ENCODE measurements at places on chromosomes 1 and 21. TPM values are rescaled to one million over a fixed set of nuclear protein-coding genes. Genes with fewer than 3 reads are reported as not detected.

DNA sequence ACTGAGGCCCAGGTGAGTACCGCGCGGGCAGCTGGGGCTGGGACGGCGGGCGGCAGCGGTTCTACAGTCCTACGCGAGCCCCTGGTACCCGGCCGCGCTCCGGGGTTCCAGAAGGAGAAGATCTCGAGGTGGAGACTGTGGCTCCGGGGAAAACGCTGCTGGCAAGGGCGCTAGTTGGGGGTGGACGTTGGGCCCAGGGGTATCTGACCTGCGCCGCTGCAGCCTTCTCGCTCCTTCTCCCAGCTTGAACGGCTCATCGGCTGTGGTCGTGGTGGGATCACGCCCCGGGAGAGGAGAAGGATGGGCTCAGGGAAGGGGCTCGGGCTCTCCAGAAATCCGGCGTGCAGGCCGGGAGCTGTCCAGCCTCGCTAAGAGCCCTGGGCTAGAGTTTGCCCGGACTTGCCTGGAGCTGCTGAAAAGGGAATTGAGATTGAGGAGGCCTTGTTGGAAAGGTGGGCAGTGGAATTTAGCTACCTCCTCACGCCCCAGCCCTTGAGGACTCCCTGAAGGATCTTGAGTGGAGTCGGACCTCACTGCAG lies 1.1 kb upstream of the POU3F1 start:
- H3K36me3 ChIP-seq: no peaks in the 10 kb centered on the region
- no peak overlapping the region for H3K4me3 ChIP-seq
- peaks cover 72% of the 10 kb centered on the region for H3K27me3 ChIP-seq
- DNase-seq: no peak
- H3K27ac ChIP-seq: no peak overlapping the region
- peaks cover 14% of the 10 kb centered on the region for H3K4me1 ChIP-seq

- no peaks in the 10 kb centered on the region for H3K36me3 ChIP-seq
- DNase-seq: peak; percentile 41
- H3K27ac ChIP-seq: peak overlapping the region; percentile 64
- no peaks in the 10 kb centered on the region for H3K27me3 ChIP-seq
- no peak overlapping the region for H3K4me3 ChIP-seq
Measured at GRCh38 chr1:39852214-39852791, 31.0 kb downstream of the TRIT1 start.

DNA sequence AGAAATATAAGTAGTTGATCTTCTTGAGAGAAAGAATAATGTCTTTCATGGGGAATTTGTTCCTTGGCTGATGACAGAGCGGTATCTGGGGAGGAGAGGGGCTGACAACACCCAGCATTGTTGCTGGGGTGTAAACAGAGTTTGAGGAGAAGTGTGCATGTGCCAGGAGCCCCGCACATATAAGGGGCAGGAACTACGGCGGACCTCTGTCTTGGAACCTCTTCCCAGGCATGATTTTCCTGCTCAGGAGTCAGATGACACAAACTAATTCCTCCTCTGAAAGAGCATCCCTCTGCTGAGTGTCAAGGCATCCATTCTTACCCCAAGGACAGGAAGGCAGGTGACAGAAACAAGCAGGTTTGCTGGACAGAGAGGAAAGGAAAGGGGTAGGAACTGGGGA lies 119.1 kb downstream of the TPTE start:
- no peak overlapping the region for H3K4me3 ChIP-seq
- H3K4me1 ChIP-seq: no peaks in the 10 kb centered on the region
- no peak overlapping the region for H3K27ac ChIP-seq
- no peak for DNase-seq

DNA sequence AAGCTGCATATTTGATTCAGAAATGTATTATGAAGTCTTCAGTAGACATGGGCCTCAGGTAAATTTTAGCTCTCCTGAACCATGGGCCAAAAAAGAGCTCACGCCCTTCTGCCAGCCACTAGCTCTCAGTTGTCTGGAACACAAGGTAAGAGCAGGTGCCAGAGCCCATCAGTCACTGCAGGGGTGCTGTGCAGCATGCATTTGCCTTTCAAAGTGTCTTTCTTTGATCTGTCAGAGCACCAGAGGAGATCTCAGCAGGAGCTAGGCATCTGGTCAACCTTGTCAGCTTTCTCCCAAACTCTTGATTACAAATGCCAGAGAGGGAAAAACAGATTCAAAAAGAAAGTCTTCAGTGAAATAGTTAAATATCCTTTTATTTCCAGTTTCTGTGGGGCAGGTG lies 332.3 kb downstream of the COL11A1 start:
- H3K36me3 ChIP-seq: no peaks in the 10 kb centered on the region
- no peaks in the 10 kb centered on the region for H3K27me3 ChIP-seq

- peaks cover 8% of the 10 kb centered on the region for H3K4me1 ChIP-seq
- no peak overlapping the region for H3K27ac ChIP-seq
- H3K4me3 ChIP-seq: no peak overlapping the region
Measured at GRCh38 chr1:15433471-15433870, 4.8 kb upstream of the CTRC start.

DNA sequence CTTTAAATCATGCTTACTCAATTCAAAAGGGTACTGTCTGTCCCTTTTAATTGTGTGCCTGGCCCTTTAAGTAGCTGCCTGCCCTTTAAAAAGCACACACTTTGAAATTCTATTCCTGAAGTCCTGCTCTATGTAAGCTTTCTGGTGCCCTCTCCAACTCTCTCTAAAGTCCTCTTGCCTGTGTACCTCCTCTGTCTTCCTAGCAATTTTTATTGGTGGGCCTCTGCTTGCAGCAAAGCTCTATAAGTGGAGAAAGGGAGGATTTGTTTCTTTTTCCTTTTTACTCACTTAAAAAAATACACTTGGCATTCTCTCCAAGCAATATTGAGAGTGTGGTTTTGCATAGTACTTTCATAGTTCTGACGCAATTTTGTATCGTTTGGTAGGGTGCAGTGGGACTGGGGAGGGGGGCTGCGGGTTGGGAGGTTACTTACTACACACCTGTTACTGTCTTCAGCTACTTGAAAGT lies 135.4 kb downstream of the LMO4 start:
- no peaks in the 10 kb centered on the region for H3K36me3 ChIP-seq
- no peaks in the 10 kb centered on the region for H3K27me3 ChIP-seq
- H3K4me1 ChIP-seq: no peaks in the 10 kb centered on the region
- no peak overlapping the region for H3K27ac ChIP-seq

DNA sequence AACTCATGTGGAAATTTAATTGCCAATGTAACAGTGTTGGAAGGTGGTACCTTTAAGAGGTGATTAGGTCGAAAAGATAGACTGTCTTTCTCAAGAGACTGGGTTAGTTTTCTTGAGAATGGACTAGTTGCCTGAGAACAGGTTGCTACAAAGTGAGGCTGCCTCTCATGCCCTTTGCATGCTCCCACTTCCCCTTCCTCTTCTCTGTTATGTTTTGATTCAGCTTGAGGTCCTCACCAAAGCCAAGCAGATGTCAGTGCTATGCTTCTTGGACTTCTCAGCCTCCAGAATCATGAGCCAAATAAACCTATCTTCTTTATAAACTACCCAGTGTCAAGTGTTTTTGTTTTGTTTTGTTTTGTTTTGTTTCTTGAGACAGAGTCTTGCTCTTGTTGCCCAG lies 187.0 kb upstream of the RUNX1 start:
- no peaks in the 10 kb centered on the region for H3K27me3 ChIP-seq
- no peak overlapping the region for H3K27ac ChIP-seq
- no peak overlapping the region for H3K4me3 ChIP-seq
- H3K36me3 ChIP-seq: no peaks in the 10 kb centered on the region
- H3K4me1 ChIP-seq: no peaks in the 10 kb centered on the region
- DNase-seq: no peak

- peaks cover 4% of the 10 kb centered on the region for H3K4me1 ChIP-seq
- H3K4me3 ChIP-seq: no peak overlapping the region
- no peaks in the 10 kb centered on the region for H3K27me3 ChIP-seq
- no peak for DNase-seq
- H3K36me3 ChIP-seq: no peaks in the 10 kb centered on the region
Measured at GRCh38 chr1:201622353-201622752, 83.4 kb downstream of the NAV1 start.

DNA sequence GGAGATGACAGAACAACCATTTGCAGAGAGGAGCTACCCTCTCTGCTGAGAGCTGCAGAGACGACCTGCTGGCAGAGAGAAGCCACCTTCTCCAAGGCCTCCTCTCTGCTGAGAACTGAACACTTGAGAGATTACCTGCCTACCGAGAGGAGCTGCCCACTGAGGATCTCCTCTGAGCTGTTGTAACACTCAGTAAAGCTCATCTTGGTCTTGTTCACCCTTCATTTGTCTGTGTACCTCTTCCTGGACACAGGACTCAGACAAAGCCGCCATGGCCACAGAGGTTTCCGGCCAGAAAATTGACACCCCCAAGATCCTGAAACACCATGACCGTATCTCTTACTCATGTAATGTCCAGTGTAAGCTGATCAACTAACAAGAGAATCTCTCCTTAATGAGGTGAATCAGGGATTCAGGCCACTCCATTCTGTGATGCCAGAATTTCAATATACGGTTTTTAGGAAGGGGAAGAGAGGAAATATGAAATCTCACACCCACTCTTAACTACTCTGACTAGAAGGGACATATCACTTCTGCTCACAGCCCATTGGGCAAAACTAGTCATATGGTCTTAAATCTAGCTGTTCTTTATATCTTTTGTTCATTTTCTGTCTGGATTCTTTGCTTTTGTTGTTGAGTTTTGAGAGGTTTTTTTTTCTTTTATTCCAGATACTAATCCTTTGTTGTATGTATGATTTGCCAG lies 83.8 kb downstream of the RHOU start:
- no peak overlapping the region for H3K27ac ChIP-seq
- H3K4me1 ChIP-seq: no peaks in the 10 kb centered on the region
- DNase-seq: no peak
- H3K27me3 ChIP-seq: no peaks in the 10 kb centered on the region
- no peaks in the 10 kb centered on the region for H3K36me3 ChIP-seq
- no peak overlapping the region for H3K4me3 ChIP-seq

DNA sequence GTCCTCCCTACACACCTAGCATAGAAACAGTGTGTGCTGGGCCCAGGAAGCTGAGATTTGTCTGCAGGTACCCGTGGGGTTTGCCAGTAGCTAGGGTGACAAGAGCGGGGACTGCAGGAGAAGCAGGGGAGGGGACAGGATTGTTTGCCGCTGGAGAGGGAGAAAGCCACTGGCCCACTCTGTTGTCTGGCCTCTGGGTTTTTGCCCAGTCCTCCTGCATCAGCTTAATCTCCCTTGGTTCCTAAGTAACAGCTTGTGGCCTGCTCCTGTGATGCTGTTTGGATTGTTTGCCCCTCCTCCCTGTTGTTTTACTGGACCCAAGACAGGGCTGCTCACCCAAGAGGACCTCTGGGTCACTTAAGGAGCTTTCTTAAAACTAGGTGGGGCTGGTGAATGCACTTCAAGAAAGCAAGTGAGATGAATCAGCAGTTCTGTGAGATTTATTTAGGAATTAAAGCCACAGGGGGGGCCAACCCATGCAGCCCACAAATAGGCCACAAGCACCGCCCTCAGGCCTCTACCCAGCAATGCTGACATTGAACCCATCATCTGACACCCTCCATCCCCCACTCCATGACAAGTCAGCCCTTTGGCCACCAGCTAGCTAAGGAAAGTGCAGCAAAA lies 142.8 kb downstream of the ZZZ3 start:
- no peak for DNase-seq
- H3K27ac ChIP-seq: no peak overlapping the region
- H3K36me3 ChIP-seq: no peaks in the 10 kb centered on the region
- H3K4me1 ChIP-seq: no peaks in the 10 kb centered on the region
- no peaks in the 10 kb centered on the region for H3K27me3 ChIP-seq
- H3K4me3 ChIP-seq: no peak overlapping the region

- no peak overlapping the region for H3K27ac ChIP-seq
- no peaks in the 10 kb centered on the region for H3K27me3 ChIP-seq
- no peak overlapping the region for H3K4me3 ChIP-seq
- H3K4me1 ChIP-seq: peaks cover 8% of the 10 kb centered on the region
- H3K36me3 ChIP-seq: no peaks in the 10 kb centered on the region
Measured at GRCh38 chr1:27388337-27389005, 4.0 kb upstream of the GPR3 start.

DNA sequence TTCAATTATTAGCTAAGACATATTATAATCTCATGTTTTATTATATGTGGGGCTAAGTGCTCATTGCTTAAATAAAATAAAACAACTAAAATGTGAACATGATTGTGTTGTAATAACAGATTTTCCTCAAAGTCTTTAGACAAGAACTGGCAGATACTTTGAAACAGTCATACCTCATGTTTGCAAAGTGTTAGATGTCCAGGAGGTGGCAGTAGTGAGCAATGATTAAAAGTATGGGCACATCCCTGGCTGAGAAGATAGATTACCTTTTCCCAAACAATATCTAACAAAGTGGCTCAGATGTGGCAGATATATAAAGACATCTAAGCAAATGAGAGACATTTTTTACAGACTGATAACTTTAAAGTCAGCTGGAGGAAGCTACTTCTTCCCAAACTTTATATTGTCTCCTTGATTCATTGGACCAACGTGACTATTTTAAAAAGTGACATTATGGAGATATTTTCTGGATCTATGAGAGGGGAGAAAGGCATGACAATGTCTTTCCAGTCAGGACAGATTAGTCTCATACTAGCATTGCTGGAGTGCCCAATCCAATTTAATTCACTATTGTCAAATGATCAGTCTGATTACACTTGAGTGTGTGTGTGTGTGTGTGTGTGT lies 269.8 kb downstream of the S1PR1 start:
- H3K27ac ChIP-seq: no peak overlapping the region
- no peak overlapping the region for H3K4me3 ChIP-seq
- no peaks in the 10 kb centered on the region for H3K27me3 ChIP-seq
- H3K4me1 ChIP-seq: peaks cover 1% of the 10 kb centered on the region

DNA sequence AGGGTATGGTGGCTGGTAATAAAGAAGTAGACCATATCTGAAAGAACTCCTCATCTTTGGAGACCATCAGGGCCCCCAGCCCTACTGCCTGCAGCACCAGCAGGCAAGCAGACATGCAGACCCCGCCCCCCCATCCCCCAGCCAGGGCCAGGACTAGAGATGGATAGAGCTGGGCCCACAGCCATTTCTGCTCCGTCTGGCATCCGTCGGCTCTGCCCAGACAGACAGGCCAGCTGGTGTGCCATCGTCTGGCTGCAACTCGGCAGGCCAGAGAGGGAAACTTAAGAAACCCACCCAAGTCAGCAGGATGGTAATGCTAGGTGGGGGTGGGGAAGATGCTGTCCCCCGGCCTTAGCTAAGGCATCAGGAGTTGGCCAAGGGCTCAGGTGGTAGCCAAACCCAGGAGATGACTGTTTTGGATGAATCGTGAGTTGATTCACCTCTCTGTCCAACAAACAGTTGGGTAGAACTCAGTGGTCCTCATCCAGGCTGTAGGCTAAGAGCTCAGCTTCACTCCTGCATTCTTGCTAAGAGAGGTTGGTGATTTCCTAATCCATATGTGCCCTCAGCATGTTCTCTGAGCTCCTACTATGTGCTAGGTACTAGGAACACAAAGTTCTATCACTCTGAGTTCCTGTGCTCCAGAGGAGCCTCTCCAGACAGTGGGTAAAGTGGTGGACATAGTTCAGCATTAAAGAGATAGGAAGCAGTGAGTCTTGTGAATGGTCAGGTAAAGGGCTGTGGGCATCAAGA lies 23.2 kb upstream of the TMEM222 start:
- H3K27ac ChIP-seq: peak overlapping the region; percentile 100
- DNase-seq: no peak
- no peak overlapping the region for H3K4me3 ChIP-seq
- H3K4me1 ChIP-seq: peaks cover 31% of the 10 kb centered on the region
- no peaks in the 10 kb centered on the region for H3K27me3 ChIP-seq

TNFRSF8 gene
- not detected for total RNA-seq

F13B gene
- total RNA-seq: 11.3 TPM

SV2A gene
- 5.0 TPM for total RNA-seq

KCNQ4 gene
- not detected for total RNA-seq

IL20 gene
- total RNA-seq: not detected

AK5 gene
- total RNA-seq: not detected

BATF3 gene
- not detected for total RNA-seq
